Hepatocyte (in vitro differentiated cells): ENCODE measurements at places on chromosomes 5 and 9. TPM values are rescaled to one million over a fixed set of nuclear protein-coding genes. Genes with fewer than 3 reads are reported as not detected.

- DNase-seq, result peak; percentile 100
These were observed 549 bp upstream of the CARD19 start for GRCh38 chr9:93095205-93096130.

DNA sequence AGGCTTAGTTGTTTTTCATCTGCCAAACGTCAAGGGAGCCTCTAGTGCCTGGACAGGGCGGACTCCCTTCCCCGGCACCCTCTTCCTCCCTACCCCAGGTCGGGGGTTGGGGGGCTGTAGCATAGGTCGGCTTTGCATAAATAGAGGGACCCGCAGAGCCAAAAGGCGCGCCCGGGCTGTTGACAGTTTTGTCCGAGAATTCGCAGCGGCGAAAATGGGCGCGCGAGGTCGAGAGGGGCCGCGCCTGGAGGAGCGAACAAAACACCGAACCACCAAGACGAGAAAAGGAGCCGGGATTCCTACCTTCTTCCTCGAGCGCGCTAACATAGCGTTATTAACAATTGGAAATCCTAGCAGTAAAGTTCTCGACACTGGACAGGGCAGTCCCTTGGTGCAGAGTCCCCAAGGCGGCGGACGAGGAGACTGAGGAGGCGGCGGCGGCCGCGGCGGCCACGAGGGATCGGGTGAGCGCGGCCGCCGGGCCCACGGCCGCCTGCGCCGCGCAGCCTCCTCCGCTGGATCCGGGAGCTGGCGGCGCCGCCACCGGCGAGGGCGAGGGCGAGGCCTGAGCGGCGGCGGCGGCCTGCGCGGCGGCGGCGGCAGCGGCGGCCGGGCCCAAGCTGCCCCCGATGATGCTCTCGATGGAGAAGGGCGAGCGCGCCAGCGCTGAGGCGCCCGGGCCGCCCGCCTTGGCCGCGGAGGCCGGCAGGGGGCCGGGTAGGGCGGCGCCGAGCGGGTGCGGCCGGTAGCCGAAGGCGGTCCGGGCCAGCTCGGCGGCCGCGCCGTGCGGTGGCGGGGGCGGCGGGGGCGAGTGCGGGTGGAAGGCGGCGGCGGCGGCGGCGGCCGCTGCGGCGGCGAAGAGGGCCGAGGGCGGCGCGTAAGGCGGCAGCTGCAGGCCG lies 1.7 kb downstream of the FOXD1 start:
- DNase-seq, result peak; percentile 54

C5orf58 gene
- not detected in 2 replicates for total RNA-seq

ABO gene
- total RNA-seq, result 3.4 and 4.8 TPM in 2 replicates

DNA sequence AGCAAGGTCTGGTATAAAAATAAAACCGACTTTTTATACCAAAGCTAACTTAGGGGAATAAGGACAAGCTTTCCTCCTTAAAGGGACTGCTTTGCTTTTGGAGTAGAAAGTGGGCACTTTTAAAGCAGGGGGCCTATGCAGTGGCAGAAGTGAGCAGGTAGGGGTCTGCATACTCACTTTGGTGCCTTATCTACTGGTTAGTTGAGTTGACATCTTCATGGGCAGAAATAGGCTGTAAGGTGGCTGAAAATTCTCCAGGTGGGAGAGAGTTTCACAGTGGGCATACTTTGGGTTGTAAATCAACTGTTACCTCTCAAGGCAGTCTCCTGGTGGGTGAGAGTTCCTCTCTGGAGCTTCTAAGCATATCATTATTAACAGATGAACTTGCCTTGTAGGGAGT lies 24.8 kb downstream of the OSMR start:
- no peak for DNase-seq

- DNase-seq, result no peak
These were observed 167.1 kb downstream of the ACTL7B start for GRCh38 chr9:108688676-108689075.

- DNase-seq, result no peak
These were observed 130.9 kb downstream of the C9orf50 start for GRCh38 chr9:129489838-129490582.

GRCh38 chr5:39420482-39421145 lies 4.2 kb downstream of the DAB2 start:
- peak; percentile 30 for DNase-seq

GRCh38 chr5:127863610-127864395 lies 160.6 kb downstream of the CCDC192 start:
- DNase-seq, result no peak

GRCh38 chr5:9712506-9712905 lies 82.4 kb upstream of the TAS2R1 start:
- DNase-seq, result peak; percentile 63

GRCh38 chr9:83956436-83957247 lies 23.4 kb downstream of the HNRNPK start:
- no peak for DNase-seq

SLC24A2 gene
- 0.08 and 0.10 TPM in 2 replicates for total RNA-seq

GRCh38 chr9:19231126-19231903 lies 822 bp downstream of the DENND4C start:
- DNase-seq, result peak; percentile 16

DNA sequence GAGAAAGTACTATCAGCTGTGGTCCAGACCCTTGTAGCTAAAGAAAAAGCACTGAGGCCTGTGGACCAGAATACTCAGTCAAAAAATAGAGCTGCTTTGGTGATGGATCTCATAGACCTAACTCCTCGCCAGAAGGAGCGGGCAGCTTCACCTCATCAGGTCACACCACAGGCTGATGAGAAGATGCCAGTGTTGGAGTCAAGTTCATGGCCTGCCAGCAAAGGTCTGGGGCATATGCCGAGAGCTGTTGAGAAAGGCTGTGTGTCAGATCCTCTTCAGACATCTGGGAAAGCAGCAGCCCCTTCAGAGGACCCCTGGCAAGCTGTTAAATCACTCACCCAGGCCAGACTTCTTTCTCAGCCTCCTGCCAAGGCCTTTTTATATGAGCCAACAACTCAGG lies 8.9 kb downstream of the RAB24 start:
- no peak for DNase-seq

- peak; percentile 53 for DNase-seq
These were observed 12.4 kb downstream of the CEL start for GRCh38 chr9:133074111-133074651.

- no peak for DNase-seq
These were observed 472.8 kb downstream of the BRINP1 start for GRCh38 chr9:118896324-118897000.

GRCh38 chr5:134604908-134605307 lies 27.7 kb downstream of the SAR1B start:
- no peak for DNase-seq

- peak; percentile 65 for DNase-seq
These were observed 34.2 kb upstream of the GRPEL2 start for GRCh38 chr5:149310947-149311658.

STKLD1 gene
- total RNA-seq, result 0.10 and 0.48 TPM in 2 replicates

PIP5K1B gene
- 10.2 and 11.1 TPM in 2 replicates for total RNA-seq

- DNase-seq, result no peak
These were observed 28.5 kb downstream of the ANKDD1B start for GRCh38 chr5:75639535-75640311.

FBN2 gene
- total RNA-seq, result 108 and 143 TPM in 2 replicates

ZNF883 gene
- 2.8 and 5.7 TPM in 2 replicates for total RNA-seq

PALM2AKAP2 gene
- 7.0 and 7.8 TPM in 2 replicates for total RNA-seq

DNA sequence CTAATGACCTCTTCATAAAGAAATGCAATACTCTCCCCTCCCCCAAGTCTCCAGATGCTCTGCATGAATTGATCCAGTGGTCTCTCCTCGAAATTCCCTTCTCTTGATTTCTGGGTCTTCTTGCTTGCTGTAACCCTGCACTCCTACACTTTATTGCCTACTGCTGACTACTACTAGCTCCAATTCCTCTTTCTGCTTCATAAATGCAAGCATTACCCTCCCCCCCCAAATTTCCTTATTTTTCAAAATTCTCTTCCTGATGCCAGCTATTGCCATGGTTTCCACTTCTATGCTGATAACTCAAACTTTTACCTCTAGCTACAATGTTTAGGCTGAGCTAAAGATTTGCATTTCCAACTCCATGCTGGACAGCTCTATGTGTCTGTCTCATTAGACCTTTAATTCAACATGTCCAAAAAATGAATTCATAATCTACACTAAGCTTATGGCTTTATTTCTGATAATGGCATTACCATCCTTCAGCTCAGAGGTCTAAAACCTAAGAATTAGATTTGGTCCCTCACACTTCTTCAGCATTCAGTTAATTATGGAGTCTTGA lies 1.4 kb downstream of the ZBTB26 start:
- DNase-seq, result no peak

- DNase-seq, result no peak
These were observed 120.5 kb downstream of the FBXL7 start for GRCh38 chr5:15620501-15620900.

- no peak for DNase-seq
These were observed 39.3 kb downstream of the GLRA1 start for GRCh38 chr5:151885138-151885908.

DNA sequence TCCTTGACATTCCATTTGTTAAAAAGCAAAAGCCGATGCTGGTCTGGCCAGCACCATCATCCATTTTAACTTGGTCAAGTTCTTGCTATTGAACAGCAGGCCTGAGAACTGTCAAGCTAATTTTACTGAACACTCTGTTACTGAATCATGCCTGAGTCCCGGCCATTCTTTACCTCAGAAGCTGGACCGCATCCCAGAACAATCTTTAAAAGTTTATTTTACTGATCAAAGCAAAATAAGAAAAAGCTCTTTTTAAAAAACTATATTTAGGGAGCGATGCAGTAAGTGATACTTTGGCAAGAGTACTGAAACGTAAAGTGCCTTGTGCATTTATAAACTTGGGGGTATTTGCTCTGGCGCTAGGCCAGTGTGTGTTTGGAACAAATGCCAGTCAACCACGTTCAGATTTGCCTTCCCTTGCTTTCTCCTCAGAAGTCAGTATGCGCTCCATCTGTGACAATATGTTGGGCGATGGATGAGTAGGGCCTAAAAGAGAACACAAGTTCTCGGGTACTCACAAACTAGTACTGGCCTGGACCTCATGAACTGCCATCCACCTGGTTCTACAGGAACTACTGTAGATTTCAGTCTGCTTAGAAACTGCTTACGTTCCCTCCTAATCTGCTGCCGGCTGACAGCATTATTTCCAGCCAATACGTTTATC lies 161.9 kb downstream of the MAPKAP1 start:
- peak; percentile 59 for DNase-seq

ZNF366 gene
- 0.20 and 2.5 TPM in 2 replicates for total RNA-seq

- DNase-seq, result no peak
These were observed 1.4 kb upstream of the NHP2 start for GRCh38 chr5:178155065-178155464.

- peak; percentile 55 for DNase-seq
These were observed 6.7 kb upstream of the ANKRD18B start for GRCh38 chr9:33517373-33517772.

- DNase-seq, result no peak
These were observed 103.5 kb upstream of the C5orf63 start for GRCh38 chr5:127176769-127177168.

DNA sequence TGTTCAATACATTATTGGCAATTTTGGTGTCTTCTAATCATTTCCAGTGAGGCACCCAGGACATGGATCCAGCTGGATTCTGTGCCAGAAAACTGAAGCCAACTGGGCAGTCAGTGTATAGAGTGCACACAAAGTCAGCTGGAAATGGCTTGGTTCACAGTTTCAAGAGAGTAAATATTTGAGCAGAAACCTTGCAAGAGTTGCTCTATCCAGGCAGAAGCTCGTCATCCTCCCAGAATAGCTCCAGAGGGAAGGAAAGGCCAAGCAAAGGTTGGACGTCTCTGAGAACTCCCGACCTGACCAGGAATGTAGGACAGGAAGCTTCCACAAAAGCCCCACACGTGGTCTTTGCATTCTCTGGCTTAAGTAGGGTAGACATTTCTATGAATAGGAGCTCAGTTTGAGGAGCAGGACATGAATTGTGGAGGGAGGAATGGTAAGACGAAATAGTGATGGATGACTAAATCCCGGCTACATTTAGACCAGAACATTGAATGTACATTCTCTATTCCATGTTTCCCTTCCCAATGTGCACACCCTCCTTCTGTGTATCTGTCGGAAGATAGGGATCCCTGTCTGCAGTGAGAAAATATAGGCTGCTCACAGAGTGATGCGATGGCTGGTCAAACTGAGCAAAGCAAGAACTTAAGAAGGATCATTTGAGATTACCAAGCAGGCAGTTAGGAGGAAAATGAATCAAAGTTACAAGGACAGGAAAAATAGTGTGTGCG lies 72.7 kb upstream of the FCN2 start:
- DNase-seq, result peak; percentile 49

TIGD6 gene
- 4.6 and 5.0 TPM in 2 replicates for total RNA-seq

DNA sequence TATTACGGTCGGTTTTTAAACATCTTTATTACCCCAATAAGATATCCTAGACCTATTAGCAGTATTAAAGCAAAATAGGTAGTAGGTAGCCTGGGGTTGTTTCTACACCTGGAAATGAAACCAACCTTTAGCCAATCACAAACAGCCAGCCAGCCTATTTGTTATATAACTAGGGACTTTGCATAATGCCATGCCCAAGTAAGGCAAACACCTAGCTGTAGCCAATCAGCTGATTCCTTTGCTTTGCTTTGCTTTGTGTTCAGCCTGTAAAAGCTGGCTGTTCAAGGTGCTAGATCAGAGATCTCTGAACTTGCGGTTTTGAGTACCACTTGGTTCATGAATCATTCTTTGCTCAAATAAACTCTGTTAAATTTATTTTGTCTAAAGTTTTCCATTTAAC lies 46.5 kb upstream of the SETD9 start:
- DNase-seq, result no peak

- DNase-seq, result no peak
These were observed 425.7 kb downstream of the TMEM38B start for GRCh38 chr9:106120071-106120470.

GRCh38 chr5:76836181-76836580 lies 13.6 kb upstream of the S100Z start:
- DNase-seq, result no peak

GRCh38 chr5:178301641-178302040 lies 69.0 kb upstream of the PHYKPL start:
- no peak for DNase-seq

GRCh38 chr5:1161108-1161832 lies 40.1 kb upstream of the SLC6A19 start:
- DNase-seq, result peak; percentile 45

DRD1 gene
- total RNA-seq, result 0.80 and 1.2 TPM in 2 replicates

DNA sequence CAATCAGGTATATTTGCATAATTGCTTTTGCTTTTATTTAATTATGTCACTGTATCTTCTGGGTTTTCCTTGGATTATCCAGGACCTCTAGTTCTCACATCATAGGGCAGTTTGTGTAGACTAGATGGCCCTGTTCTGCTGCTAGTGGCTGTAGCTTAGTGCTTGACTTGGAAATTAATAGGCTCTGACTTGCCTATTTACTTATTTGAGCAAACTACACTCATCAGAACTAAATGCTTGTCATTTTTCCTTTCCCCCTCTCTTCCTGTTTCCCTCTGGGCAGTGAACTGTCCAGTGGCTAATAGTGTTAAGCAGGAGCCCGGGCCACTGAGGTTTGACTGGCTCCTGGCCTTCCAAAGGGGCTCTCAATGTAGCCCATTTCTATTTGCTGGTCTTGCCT lies 135.7 kb downstream of the MAN2A1 start:
- no peak for DNase-seq

C7 gene
- total RNA-seq, result 10.3 and 43.5 TPM in 2 replicates
